ENCODE measurements at places on chromosomes 2 and 18.

- no peak for DNase-seq
Observed at GRCh38 chr2:74019516-74019915, 34.8 kb downstream of the TET3 start.

- DNase-seq = no peak
Observed at GRCh38 chr18:79508565-79509535, 113.1 kb downstream of the NFATC1 start.

- DNase-seq = no peak
Observed at GRCh38 chr18:76602191-76602590, 107.1 kb upstream of the ZNF516 start.

- DNase-seq = no peak
Observed at GRCh38 chr2:186241874-186242273, 244.2 kb upstream of the ZC3H15 start.

- peak; percentile 88 for DNase-seq
Observed at GRCh38 chr18:11850821-11851145, 430 bp upstream of the CHMP1B start.

DNA sequence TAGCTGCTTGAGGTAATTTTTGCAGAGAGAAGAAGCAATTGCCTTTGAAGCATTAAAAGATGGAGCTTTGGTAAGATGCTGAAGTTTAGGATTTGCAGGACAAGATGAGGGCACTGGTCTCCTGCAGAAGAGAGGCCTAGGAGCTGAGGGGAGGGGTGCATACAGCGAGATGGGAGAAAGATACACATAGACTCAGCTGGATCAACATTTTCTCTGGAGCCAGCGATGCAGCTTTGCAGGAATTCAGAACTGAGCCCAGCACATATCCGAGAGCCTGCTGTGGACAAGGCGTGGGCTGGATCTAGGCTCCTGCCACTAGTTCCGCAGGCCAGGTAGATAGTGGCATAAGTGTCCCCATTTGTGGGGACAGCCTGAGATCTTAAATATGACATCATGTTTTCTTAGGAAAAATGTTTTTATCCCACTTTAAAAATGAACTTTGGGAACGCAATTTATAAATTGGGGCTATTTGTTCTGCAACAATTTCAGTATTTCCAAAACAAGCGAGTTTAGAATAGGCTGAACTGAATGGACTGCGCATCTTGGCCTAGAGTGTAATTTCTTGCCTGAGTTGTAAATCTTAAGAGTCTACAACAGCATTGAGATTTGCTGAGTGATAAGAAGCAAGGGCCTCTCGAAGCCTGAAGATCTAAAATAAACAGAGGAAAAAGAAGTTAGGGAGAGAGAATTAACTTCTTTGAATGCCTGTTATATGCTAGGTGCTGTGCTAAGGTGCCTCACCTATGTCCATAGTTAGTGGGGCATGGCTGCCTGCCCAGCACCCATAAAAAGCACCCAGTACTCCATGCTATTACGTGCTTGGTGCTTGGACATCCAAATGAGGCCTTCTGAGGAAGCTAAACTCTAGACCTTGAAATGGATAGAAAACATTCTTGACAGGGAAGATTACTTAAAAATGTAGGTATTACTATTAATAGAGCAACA lies 17.3 kb downstream of the GRHL1 start:
- DNase-seq = no peak

- no peak for DNase-seq
Observed at GRCh38 chr2:110205660-110206455, 1.0 kb upstream of the NPHP1 start.

DNA sequence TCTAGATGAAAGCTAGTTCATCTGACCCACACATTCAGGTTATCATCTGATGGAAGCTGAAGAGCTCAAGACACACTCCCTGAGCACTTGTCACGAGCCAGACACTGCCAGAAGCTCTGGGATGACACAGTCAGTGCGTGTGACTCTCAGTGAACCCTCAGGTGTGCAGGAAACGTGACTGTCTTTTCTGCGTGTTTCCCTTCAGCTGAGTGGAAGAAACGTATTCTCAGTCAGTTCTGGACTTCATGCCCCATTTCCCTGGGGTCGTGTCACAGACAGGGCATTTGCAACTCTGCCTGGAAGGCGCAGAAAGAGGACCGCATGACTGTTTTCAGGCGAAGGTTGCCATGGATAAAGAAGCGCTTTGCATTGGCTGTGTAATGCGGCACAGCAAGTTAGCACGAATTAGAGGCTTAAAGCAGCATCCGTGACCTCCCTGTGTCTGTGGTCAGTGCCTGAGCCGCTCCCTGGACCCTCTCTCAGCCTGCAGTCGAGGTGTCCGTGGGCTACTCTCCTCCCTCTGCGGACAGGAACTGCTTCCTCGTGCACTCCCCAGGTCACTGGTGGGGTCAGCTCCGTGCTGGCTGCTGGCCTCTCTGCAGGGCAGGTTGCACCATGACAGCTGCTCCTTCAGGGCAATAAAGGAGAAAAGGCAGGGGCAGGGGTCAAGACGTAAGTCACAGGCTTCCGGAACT lies 3.3 kb upstream of the ALLC start:
- no peak for DNase-seq

DNA sequence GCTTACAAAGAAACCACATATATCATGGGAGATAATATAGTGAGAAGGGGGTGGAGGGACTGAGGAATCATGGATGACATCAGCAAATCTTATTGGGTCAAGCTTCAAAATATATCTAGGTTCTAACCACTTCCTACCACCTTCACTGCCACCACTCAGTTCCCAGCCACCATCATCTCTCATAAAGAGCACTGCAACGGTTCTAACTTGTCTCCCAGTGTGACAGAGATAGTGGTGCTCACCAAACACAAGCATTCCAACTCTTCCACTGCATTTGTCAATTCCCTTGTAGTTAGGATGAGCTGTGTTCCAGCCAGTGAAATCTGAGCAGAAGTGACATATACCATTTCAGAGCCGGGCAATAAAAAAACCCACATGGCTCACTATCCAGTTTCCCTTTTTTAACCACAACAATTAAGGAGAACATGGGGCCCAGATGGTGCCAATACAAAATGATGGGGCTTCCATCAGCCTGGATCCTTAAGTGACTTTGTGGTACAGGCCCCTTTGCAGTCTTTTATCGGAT lies 318.1 kb downstream of the NBAS start:
- no peak for DNase-seq

DNA sequence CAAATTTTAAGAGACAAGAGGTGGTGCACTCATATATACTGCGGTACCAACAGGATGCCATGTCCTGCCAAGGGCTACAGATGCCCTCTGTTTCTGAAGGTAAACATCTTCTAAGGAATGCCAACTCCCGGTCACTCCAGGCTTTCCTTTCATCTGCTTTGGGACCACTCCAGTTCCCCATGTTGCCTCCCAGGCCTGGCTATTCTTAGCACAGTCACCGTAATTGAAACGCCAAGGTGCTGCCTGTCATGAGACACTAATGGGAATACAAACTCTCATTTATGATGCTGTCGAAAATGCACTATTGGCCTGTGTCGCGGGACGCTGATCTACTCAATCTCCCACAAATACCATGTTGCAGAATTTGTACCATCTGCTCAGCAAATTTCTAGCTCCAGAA lies 79.6 kb downstream of the KLF7 start:
- no peak for DNase-seq

GRCh38 chr2:236169741-236170589 lies 1.8 kb upstream of the GBX2 start:
- DNase-seq = peak; percentile 12

DNA sequence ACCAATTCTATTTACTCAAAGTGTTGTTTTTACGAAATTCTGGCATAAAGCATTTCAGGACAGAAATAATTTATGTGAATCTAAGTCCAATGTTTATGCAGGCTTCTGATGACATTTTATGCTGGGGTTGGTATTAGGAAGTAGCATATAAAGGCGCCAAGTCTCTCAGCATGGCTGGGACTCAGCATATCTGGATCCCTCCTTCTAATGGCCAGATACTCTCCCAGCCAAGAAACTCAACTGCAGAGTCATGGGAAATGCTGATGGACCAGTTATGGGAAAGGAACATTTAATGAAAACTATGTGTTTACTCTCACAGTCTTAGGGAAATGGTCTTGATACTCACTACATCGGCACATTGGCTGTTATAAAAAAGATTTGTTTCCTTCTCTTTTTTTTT lies 392.2 kb downstream of the ARHGAP15 start:
- DNase-seq = peak; percentile 40

GRCh38 chr2:4354678-4355077 lies 651.3 kb downstream of the DCDC2C start:
- no peak for DNase-seq

DNA sequence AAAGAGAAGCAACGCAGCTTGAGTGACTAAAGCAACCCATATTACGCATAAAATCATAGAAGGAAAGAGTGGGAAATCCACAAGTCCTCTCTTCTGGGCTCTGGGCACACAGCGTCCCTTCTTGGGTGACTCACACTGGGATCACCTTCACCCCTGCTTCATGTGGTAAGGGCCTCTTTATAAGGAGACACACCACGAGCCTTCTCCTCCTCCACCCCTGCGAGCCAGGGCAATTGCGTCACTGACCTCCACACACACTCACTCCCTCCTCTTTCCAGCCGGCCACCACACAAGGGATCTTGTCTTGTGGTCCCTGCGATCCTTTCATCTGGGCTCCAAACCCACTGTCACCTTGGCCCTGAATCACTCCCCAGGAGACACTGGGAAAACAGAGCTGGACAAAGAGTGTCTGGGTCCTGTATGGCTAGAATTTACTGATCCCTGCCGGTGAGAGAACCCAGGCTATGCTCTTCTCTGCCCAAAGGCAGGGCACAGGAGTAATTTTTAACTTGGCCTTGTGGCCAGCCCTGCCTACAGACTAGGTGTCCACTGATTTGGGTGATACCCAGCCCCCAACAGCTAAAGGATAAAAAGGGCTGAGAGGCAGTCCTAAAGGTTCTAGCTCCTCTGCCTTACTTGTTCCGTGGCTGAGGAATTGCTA lies 35.3 kb downstream of the NHEJ1 start:
- DNase-seq = no peak

GRCh38 chr2:238467792-238468191 lies 41.1 kb downstream of the ASB1 start:
- peak; percentile 38 for DNase-seq

- no peak for DNase-seq
Observed at GRCh38 chr2:55302241-55302640, 33.2 kb upstream of the MTIF2 start.

GRCh38 chr2:128438586-128438985 lies 119.9 kb upstream of the HS6ST1 start:
- DNase-seq = no peak

GRCh38 chr2:30499681-30500080 lies 52.6 kb downstream of the LCLAT1 start:
- DNase-seq = no peak

DNA sequence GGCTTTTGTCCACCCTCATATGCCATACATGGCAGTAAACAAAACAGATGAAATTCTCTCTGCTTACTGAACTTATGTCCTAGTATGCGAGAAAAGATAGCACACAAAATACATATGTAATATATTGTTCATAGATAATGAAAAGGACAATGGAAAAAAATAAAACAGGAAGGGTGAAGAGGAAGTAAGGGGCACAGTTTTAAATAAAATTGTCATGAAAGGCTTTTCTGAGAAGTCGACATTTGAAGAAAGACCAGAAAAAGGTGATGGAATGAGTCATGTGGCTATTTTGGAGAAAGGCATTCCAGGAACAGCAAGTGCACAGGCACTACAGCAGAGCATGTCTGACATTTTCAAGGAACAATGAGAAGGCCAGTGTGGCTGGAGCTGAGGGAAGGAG lies 56.4 kb downstream of the KCNH7 start:
- DNase-seq = no peak

DNA sequence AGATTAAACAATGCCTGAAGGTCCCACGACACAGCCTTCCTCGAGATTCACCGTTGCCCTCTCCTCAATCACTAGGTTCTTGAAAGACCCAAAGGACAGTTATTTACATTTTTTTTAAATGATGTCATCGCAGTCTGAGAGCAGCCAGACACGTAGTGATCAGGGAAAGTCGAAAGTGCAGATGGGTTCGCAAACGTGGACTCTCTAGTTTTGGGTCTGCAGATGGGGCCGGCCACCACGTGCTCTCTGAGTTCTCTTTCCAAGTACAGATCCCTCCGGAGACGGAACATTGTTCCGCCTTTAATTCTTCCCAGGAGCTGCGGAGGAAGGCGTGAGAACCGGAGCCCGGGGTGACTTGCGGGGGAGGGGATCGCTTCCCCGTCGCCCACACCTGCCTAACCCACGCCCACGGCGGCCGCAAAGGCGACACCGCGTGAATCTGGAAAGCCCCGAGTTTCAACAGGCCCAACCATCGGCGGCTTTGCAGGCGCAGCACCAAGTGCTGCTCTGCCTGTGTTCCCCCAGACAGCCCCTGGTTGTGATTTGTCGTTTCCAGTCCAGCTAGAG lies 54.3 kb downstream of the PKDCC start:
- peak; percentile 90 for DNase-seq

- no peak for DNase-seq
Observed at GRCh38 chr2:3433776-3434400, 54.4 kb downstream of the TRAPPC12 start.

GRCh38 chr18:48932822-48933510 lies 17.8 kb downstream of the SMAD7 start:
- DNase-seq = no peak

- DNase-seq = no peak
Observed at GRCh38 chr2:233381638-233381995, 27.3 kb downstream of the DGKD start.

DNA sequence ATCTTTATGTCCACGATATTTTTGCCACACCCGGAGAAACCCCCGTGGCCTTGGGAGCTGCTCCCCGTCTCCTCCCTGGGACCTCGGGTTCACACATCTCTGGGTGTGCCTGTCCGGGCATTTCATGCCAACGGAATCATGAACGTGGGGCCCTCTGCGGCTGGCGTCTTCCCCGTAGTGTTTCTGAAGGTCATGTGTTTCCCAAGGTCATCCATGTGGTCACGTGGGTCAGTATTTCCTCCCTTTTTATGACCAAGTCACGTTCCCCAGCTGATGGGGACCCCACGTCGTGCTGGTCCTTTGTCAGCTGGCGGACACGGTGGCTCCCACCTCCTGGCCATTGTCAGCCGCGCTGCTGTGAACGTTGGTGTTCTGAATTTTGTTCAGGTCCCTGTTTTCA lies 135.7 kb downstream of the NFATC1 start:
- no peak for DNase-seq

- no peak for DNase-seq
Observed at GRCh38 chr2:209719034-209719433, 52.6 kb upstream of the UNC80 start.

GRCh38 chr2:240443891-240444301 lies 8.4 kb downstream of the GPC1 start:
- no peak for DNase-seq
